ENCODE measurements at places on chromosomes 16 and 17.

GRCh38 chr17:9893411-9894012, 11.6 kb downstream of the RCVRN start:
- DNase-seq = no peak

DNA sequence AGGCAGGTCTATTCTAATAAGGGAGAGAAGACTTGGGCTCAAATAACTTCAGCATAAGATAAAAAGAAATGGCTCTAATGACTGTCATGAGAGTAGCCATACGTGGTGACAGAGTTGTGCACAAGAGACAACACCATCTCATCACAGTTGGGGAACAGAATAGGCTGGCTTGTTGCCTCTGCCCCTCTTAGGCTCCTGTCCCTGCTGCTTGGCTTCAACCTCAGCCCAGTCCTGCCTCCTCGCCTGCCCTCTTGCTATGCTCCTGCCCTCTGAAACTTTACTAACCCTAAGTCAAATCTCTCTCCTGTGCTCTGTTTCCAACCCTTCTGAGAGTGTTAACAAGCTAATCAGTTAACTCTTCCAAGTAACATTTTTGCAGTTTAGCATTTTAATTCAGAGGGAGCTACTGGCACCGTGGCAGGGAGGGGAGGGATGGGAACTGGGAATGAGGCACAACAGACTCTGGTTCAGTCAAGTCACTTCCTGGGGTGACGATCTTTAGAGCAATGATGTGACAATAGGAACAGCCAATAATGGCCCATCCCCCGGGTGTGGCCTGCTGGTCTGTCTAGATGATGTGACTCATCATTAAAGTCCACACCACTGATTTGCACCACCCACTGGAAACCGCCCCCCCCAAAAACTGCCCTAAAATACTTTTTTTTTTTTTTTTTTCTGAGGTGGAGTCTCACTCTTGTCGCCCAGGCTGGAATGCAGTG, 35.5 kb downstream of the DNAH17 start:
- no peak for DNase-seq

DNA sequence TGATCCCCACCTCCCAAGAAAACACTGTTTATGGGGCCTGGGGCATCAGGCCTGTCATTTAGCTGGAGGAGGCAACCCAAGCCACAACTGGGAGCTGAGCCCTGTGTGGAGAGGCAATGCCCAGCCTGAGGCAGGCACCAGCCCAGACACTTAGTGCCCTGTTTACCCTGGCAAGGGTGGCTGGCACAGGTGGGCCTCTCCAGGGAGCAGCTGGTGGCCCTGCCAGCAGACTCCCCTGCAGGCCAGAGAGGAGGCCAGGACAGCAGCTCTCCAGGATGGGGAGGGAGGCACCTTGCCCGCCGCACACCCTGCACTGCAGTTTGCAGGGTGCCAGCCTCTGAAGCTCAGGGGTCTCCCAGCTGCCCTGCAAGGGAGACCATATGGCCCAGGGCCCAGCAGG, 9.1 kb upstream of the TMEM92 start:
- DNase-seq = no peak

DNA sequence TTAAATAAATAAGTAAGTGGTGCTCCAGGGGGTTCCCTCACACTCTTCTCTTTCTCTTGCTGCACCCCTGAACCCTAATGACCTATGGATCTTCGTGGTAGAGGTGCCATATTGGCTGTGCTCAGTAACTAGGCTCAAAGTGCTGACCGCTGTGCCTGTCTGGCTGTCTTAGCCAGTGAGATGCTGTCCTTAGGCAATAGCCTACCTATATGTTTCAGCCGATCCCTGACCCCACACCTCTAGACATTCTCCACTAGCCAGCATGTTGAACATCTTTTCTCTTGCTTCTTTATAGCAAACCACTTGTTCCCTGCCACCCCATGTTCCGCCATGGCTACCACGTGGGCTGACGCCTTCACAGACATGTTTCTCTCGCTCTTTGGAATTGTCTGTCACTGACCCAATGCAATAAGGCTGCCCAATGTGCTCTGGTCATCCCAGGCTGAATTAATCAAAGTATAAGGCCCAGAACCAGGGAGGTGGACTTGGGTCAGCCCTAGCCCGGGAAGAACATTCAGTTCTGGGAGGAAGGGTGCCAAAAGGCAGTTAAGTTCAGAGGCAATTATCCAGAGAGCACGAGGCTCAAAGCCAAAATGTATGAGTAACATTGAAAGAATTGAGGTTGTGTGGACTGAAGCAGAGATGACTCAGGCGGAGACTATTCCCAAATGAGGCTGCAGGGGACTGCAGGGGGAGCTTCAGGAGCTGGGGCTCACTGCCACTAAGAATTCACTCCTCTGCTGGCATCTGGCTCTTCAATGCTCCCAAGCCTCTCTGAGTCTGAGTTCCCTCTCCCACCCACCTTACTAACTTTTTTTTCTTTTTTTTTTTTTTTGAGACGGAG, 28.7 kb upstream of the TNRC6A start:
- DNase-seq = no peak

- DNase-seq = no peak
Observed at GRCh38 chr16:88526906-88527185, 43.4 kb upstream of the ZC3H18 start.

GRCh38 chr16:77963185-77964044, 58.9 kb upstream of the CLEC3A start:
- DNase-seq = no peak

DNA sequence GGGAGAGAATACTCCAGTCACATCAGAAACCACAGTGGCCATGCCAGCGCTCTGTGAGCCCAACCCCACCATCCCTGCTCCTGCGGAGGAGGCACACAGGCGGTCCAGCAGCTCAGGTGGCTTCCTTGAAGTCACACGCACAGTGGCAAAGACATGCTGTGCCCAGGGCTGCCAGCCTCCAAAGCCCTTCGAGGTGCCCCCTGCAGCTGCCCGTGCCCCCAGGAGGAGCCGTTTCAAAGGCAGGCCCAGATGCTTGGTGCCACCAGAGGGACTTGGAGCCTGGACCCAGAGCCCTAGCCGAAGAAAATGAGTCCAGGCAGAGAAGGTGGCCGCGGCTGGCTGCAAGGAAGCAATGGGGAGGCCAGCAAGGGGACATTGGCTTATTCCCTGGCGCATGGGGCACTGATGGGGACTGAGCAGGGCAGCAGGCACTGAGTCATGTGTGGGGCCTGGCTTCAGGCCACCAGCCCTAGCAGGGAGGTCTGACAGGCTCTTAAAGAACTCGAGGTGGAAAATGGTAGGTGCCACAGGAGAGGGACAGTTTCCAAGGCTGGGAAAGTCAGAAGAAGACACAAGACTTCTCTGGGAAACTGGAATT, 17.2 kb upstream of the CACNG1 start:
- no peak for DNase-seq

DNA sequence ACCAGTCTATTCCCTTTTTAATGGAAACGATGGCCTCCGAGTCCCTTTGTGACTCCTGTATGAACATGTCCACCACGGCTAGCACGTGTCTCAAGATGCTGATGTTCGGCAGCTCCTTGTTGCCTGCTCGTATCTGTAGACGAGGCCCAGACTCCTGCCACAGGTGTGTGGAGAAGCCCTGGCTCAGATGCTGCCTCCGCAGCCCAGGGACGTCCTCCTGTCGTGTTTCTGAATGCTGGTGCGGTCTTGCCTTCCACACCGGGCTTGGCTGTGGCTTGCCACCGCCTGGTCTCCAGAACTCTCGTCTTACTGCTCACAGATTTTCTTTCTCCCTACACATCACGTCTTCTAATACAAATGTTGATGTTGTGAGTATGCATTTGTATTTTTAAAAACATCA, 17.0 kb downstream of the FOXF1 start:
- DNase-seq = no peak

- no peak for DNase-seq
Observed at GRCh38 chr16:66250686-66251431, 115.6 kb upstream of the CDH5 start.
